Motor neuron (in vitro differentiated cells): ENCODE measurements at places on chromosomes 11 and 22. TPM values are rescaled to one million over a fixed set of nuclear protein-coding genes. Genes with fewer than 3 reads are reported as not detected.
A peak's percentile ranks its signal among the peaks of the same experiment; 100 is the strongest.

GRCh38 chr11:15342163-15342562, 227.4 kb downstream of the INSC start:
- no peak for ATAC-seq

DNA sequence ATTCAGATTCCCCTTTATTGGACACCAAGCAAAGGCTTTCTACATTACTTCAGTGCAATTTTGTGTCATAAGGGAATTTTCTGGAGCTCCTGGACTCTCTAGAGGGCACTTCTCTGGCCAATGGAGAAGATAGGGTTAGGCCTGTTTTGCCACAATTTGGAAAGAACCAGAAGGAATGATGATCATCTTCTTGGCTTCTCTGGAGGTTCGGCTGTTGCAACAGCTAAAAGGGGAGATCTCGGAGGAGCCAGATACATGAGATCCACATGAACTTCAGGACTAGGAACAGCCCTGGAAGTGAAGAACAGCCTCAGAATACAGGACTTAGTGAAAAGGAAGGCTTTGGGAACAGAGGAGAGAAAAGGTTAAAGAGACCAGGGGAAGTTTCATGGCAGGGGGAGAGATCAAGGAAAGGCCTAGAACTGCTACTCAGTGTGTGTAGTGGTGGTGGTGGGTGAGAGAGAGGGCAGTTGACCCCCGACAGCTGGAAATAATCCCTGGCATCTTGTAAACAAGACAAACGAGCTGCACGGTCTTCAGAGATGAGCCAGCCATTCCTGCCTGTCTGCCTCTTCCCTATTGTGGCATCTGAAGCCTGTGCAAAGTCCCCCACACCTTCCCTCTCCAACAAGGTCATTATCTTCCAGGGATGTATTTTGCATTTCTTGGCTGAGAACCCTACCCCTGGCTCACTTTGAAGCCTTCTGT, 83.8 kb downstream of the CCDC81 start:
- no peak for ATAC-seq

- ATAC-seq, result peak; percentile 81
Measured at GRCh38 chr22:39405346-39406085, 5.9 kb downstream of the TAB1 start.

- no peak for ATAC-seq
Measured at GRCh38 chr11:32775908-32776307, 18.6 kb downstream of the CCDC73 start.

GRCh38 chr11:44793350-44794090, 66.8 kb downstream of the TSPAN18 start:
- ATAC-seq, result no peak

The DEUP1 gene
- 0.22 and 0.31 TPM in 2 replicates for total RNA-seq

The GRM5 gene
- total RNA-seq, result 0.14 and 0.21 TPM in 2 replicates

The BUD13 gene
- 17.3 and 18.7 TPM in 2 replicates for total RNA-seq

The ST14 gene
- total RNA-seq, result 0.38 TPM in 1 of 2 replicates, not detected in the other

The OR2D2 gene
- 1.0 TPM in 1 of 2 replicates, not detected in the other for total RNA-seq

The RPL27A gene
- 1,588 and 1,720 TPM in 2 replicates for total RNA-seq

The SCGB1C1 gene
- not detected in 2 replicates for total RNA-seq
